ENCODE measurements at places on chromosomes 3 and 15. TPM values are rescaled to one million over a fixed set of nuclear protein-coding genes. Genes with fewer than 3 reads are reported as not detected.

Gene OR5K2
- not detected for total RNA-seq

Gene CYP8B1
- total RNA-seq: not detected

Gene CYP1A2
- not detected for total RNA-seq

Gene GOLGA8G
- total RNA-seq: not detected

Gene PEX11A
- total RNA-seq: 2.9 TPM

Gene ATP13A4
- 0.19 TPM for total RNA-seq

Gene PLSCR2
- not detected for total RNA-seq

Gene CHRNA3
- 0.28 TPM for total RNA-seq

Gene TMEM212
- not detected for total RNA-seq

Gene NTRK3
- total RNA-seq: 3.1 TPM

Gene RETNLB
- total RNA-seq: not detected

All from regular cardiac myocyte (primary cell).